ENCODE measurements at places on chromosomes 11 and 22. TPM values are rescaled to one million over a fixed set of nuclear protein-coding genes. Genes with fewer than 3 reads are reported as not detected.

DNA sequence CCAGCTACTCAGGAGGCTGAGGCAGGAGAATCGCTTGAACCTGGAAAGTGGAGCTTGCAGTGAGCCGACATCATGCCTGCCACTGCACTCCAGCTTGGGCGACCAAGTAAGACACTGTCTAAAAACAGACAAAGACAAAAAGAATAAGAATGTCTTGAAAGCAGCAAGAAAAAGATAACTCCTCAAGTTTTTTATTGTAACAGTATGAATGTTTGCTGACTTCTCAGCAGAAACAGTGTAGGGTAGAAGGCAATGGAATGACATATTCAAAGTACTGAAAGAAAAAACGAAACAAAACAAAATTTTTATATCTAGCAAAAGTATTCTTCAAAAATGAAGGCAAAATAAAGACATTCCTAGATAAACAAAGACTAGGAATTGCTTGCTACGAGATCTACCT is 76.9 kb downstream of the PACS1 start:
- no peak for DNase-seq

GAB4 gene
- total RNA-seq, result not detected

- no peak for DNase-seq
Observed at GRCh38 chr11:6746086-6746618, 25.6 kb downstream of the OR2AG2 start.

PTPN5 gene
- total RNA-seq, result 0.07 TPM

SLC37A2 gene
- total RNA-seq, result 1.8 TPM

BTBD18 gene
- total RNA-seq, result not detected

GRCh38 chr11:27370374-27370773 is 7.4 kb upstream of the CCDC34 start:
- no peak for DNase-seq

CHST1 gene
- total RNA-seq, result 2.3 TPM

DNA sequence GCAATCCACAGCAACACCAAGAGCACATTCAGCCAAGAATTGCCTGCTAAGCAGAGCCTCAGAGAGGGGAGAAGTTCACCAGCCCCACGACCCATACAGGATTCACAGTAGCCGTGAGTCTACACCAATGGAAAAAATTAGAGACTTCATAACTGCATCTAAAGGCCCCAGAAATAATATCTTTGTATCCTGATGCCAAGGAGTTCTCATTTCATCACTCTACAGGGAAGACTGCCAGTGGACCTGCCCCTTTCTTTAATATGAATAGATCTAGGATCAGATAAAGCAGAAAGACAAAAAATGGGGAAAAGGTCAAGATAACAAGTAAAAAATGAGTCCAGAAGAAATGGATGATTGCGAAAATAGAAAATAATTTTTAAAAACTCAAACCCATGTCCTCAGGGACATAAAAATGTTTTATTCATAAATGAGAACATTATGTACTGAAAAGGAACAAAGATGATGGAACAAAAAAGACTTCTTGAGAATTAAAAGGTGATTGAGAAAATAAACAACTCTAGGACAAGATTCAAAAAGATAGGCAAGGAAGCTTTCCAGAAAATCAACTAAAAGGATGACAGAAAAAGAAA is 9.5 kb downstream of the APOL3 start:
- DNase-seq, result no peak

UPK2 gene
- 0.25 TPM for total RNA-seq

RASSF7 gene
- 91.7 TPM for total RNA-seq

DNA sequence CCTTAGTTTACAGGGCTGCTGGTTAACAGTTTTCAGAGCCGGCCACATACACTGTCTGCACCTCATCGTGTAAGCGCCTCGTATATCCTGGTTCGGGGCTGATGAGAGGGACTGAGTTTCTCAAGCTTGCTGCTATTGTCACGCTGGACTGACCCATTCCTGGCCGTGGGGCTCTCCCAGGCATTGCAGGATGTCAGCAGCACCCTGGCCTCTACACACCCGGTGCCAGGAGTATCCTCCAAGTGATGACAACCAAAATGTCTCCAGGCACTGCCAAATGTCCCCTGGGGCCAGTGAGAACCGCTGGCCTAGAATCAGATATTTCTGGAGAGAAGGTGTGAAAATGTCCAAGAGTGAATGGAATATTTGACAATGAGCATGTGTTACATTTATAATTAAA is 82.8 kb downstream of the ST3GAL4 start:
- no peak for DNase-seq

DNA sequence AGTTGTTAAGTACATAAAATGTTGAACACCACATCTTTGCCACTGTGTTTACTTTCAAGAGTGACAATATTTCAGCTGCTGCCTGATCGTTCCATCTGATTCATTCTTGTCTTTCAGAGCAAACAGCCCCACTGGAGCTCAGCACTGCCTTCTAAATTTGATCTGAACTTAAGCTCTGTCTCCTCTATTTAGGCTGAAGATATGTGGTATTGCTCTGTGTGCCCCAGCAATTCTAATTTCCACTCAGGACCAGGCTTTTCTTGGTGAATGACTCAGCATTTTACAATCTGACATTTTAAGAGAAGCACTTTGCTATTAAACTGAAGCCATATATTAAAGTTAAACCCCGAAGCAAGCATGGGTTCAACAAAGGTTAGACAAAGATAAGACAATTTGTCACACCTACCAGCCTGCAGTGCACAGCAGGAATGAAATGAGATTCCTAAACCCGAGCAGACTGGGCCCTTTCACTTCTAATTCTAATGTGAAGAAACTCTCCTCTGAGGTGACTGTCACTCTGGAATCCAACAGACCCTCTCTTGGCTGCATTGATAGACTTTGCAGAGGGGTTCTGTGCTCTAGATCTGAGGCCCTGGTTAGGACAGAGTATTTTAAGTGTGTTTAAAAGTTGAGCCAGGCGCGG is 41.7 kb upstream of the PLET1 start:
- DNase-seq, result no peak

- DNase-seq, result no peak
Observed at GRCh38 chr11:73001615-73002014, 140.5 kb downstream of the FCHSD2 start.

GRCh38 chr22:50444663-50445062 is 30.2 kb downstream of the SBF1 start:
- peak; percentile 29 for DNase-seq

DNA sequence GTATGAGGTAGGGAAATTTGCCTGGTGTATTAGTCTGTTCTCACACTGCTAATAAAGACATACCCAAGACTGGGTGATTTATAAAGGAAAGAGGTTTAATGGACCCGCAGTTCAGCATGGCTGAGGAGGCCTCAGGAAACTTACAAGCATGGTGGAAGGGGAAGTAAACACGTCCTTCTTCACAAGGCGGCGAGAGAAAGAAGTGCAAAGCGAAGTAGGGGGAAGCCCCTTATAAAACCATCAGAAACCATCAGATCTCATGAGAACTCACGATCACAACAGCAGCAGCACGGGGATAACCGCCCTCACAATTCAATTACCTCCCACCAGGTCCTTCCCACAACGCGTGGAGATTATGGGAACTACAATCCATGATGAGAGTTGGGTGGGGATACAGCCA is 12.0 kb upstream of the RFPL2 start:
- no peak for DNase-seq

- DNase-seq, result no peak
Observed at GRCh38 chr22:46673205-46673604, 53.0 kb downstream of the GRAMD4 start.

DNA sequence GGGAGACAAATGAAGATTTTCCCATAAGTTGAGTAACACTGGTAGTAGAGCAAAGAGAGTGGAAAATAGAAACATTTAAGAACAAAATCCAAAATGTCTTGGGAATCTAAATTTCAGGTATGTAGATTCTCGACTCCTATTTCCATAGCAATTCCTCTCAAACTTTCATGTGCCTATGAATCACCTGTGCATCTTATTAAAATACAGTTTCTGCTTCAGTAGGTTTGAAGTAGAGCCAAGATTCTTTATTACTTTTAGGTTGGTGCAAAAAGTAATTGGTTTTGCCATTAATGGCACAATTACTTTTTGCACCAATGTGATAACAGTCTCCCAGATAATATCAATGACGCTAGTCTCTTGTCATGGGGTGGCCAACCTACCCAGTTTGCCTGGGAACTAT is 115.3 kb upstream of the SLC5A12 start:
- peak; percentile 23 for DNase-seq

BIRC3 gene
- total RNA-seq, result 10.0 TPM

GRCh38 chr11:123707606-123708205 is 33.8 kb downstream of the ZNF202 start:
- DNase-seq, result peak; percentile 16

DNA sequence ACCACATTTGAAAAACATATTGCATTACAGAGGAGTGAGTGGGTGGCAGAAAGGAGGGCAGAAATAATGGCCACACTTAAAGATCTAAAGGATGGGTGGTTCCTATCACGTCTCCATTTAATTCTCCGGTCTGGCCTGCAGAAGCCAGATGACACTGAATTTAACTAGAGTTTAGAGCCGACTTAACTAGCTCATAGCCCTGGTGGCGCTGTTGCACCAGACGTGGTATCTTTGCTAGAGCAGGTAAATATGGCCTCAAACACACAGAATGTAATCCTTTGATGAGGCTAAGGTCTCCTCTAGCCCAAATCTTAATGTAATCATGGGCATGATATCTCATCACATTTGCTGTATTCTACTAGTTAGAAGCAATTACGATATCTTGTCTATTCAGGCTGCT is 51.5 kb upstream of the GAL start:
- DNase-seq, result peak; percentile 21

DNA sequence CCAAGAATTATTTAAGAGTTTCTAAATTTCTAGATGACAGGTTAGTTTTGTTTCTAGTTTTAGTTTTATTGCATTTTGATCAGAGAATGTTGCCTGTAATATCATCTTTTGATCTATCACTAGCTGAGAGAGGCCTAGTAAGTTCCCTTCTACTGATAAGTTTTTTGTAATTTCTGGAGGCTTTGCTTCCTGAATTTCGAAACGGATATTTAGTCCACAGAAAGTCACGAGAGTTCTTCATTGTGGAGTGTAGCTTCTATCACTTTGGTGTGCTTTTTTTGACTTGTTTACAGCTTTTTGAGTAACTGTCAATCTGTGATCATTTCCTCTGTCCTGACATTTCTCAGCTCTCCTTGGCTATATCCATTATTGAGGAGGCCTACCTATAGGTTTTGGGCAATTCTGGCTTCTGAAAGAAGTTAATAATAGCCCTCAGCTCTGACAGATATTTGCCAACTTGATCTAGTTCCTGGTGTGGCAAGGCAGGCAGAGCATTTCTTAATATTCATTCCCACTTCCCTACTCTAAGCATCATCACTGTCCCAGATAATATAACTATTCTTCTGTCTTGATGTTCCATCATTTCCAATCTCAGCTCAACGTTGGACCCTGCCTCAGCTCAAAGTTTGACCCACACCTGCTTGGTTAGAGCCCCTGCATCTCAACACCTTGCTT is 171.3 kb downstream of the BLID start:
- no peak for DNase-seq

DDTL gene
- 0.75 TPM for total RNA-seq

GRCh38 chr22:30167296-30167695 is 79.3 kb downstream of the LIF start:
- no peak for DNase-seq

BLID gene
- total RNA-seq, result not detected

ELFN2 gene
- 0.96 TPM for total RNA-seq

- no peak for DNase-seq
Observed at GRCh38 chr22:37609240-37610152, 862 bp downstream of the GGA1 start.

- DNase-seq, result no peak
Observed at GRCh38 chr22:50563413-50564160, 868 bp upstream of the SYCE3 start.

RNH1 gene
- total RNA-seq, result 251 TPM

- no peak for DNase-seq
Observed at GRCh38 chr11:65973439-65974110, 12.0 kb downstream of the SART1 start.

GRCh38 chr22:39248254-39248653 is 3.5 kb upstream of the PDGFB start:
- DNase-seq, result no peak

- DNase-seq, result no peak
Observed at GRCh38 chr11:107929611-107930200, 1.5 kb downstream of the RAB39A start.

GRCh38 chr11:30561691-30562415 is 24.3 kb downstream of the MPPED2 start:
- no peak for DNase-seq

GRCh38 chr11:94649254-94649653 is 82.1 kb downstream of the PIWIL4 start:
- DNase-seq, result no peak

DNA sequence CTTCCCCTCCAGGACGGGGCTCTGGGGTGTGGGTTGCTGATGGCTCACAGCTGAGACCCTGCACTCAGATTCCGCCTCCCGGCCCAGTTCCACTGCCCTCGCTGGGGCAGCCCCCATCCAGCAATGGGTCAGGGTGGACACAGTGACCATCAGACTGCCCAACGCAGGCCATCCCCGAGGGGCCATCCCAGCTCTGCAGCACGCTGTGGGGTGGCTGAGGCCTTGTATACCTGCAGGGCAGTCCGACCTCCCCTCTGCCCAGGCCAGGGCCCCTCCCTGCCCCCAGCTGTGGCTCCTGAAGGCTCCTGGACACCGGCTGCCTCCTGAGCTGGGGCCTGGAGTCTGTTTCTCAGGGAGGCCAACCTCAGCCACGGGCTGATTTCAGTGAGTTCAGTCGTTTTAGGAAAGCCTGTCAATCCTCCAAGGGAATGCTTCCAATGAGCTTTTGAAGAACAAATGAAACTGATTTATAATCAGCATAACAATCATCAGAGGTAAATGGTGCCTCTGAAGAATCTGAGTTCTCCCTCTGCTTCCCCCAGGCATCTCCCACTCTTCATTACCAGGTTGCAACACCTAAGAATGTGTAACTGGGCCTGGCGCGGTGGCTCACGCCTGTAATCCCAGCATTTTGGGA is 95.1 kb downstream of the CELSR1 start:
- no peak for DNase-seq

- DNase-seq, result peak; percentile 4
Observed at GRCh38 chr11:47056261-47056915, 119.8 kb downstream of the CSTPP1 start.

- DNase-seq, result no peak
Observed at GRCh38 chr11:62153087-62153395, 29.2 kb downstream of the INCENP start.

DNA sequence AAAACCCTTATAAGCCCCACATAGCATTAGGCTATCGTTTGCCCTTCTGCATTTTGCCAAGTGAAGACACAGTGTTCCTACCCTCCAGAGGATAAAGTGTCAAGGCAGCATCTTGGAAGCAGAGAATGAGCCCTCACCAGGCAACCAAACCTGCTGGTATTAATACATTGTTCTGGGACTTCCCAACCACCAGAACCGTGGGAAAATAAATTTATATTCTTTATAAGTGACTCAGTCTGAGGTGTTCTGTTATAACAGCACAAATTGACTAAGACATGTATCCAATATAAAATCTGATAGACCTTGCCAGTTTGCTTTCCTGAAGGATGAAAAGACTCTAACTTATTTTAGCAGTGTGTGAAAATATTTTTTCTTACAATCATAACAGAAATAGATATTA is 792.5 kb upstream of the LRRC4C start:
- DNase-seq, result no peak

- DNase-seq, result no peak
Observed at GRCh38 chr22:38485783-38486182, 17.9 kb downstream of the KDELR3 start.

Data from kidney epithelial cell (primary cell).